Karpas-422 (cell line): ENCODE measurements at places on chromosomes 4 and X.

DNA sequence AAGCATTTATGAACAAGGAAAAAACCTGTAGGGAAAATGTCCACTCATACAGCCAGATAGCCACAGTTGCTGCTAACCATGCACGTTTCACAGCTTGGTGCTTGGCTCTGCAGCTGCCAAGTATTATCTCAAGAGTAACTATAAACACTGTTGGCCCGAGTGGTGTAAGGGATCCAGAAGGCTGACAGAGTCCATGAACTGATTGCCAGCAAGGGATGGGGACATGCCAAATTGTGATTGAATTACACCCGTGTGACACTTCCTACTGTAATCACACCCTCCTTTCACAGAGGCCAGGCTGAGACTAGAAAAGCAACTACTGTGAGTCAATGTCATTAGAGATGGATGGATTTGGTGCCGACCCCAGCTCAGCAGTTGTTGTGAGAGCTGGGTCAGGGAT lies 223.9 kb upstream of the ANKRD50 start:
- DNase-seq: no peak

DNA sequence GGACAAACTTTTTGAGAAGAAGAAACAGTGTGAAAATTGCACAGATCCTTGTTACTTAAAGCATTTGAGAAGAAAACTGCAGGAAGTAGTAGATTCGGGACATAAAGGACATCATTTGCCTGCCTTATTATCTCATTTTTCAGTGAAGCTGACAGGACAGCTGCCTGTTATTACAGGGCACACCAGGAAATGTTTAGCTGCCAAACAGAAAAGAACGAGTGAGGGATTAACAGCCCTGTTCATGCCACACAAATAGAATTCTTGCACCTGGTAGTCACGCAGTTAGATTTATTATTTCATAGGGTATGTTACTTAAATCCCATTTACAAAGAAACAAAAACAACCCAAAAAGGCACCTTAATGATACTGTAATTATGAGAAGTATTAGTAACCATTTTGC lies 100.6 kb downstream of the CHIC2 start:
- DNase-seq: peak; percentile 83

- DNase-seq: no peak
These were observed 222.3 kb upstream of the HS3ST1 start for GRCh38 chr4:11650801-11651596.

- no peak for DNase-seq
These were observed 19.4 kb downstream of the SEPTIN11 start for GRCh38 chr4:76968937-76969336.

DNA sequence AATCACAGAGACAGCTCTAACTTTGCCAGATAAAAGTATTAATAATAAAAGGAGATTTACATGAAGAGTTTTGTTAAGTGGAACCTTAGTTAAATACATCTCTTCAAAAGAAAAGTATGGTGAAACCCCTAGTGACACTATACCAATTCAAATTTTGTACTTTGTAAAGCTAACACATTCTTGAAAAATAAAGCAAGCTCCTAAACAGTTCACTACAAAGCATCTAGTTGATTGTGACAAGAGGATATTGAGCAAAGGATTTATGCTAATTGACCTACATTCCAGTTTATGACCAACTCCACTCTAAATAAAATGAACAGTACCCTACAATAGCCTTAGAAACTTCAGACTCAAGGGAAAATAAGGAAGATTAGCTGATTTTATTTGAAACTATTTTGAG lies 69.4 kb upstream of the WDR17 start:
- DNase-seq: no peak
